ENCODE measurements at places on chromosomes 3 and 15. TPM values are rescaled to one million over a fixed set of nuclear protein-coding genes. Genes with fewer than 3 reads are reported as not detected.

CRYGS gene
- polyA plus RNA-seq: not detected

TICRR gene
- not detected for polyA plus RNA-seq

GABRB3 gene
- polyA plus RNA-seq: not detected

RTP3 gene
- not detected for polyA plus RNA-seq

CSTA gene
- not detected for polyA plus RNA-seq

GRCh38 chr15:79756365-79756764, 140.4 kb downstream of the MTHFS start:
- H3K36me3 ChIP-seq: no peaks in the 10 kb centered on the region
- no peak for DNase-seq
- no peak overlapping the region for H3K4me3 ChIP-seq
- no peaks in the 10 kb centered on the region for H3K27me3 ChIP-seq
- H3K27ac ChIP-seq: no peak overlapping the region

DNA sequence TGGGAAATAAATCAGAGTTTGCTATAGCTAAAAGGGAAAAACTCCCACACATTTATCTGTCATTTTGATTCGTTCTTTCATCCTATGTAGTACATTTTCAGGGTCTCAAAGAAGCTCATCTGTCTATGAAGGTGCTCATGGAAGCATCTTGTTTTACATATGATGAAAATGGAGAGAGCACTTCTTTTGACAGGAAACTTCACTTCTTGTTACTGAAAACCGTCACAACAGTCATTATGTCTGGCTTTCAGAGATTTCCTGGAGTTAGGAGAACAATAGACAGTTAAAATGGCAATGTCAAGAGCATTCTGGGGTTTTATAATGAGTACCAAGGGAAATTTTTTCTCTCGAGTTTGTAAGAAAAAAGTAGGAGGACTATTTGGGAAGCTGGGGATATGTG, 83.3 kb downstream of the TMEM108 start:
- no peak overlapping the region for H3K4me3 ChIP-seq

GRCh38 chr15:39290711-39291435, 290.0 kb upstream of the THBS1 start:
- no peaks in the 10 kb centered on the region for H3K4me1 ChIP-seq
- no peak overlapping the region for H3K4me3 ChIP-seq
- H3K36me3 ChIP-seq: no peaks in the 10 kb centered on the region
- no peak overlapping the region for H3K27ac ChIP-seq
- no peak for DNase-seq

DNA sequence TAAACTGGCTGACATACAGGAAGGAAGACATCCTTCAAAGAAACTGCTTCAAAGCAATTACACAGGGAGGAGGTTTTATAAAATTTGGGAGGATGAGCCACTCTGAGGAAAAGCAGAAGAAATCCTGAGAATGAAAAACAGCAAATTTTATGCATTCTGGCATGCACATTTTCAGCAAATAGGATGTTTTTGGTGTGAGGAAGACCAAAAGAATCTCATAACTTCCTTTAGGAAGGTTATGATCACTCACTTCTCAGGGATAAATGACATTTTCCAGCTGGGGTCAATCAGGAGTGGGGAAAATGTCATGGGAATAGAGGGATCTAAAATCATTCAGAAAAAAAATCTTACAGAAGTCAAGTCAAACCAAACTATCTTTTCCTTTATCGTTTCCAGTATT, 371.7 kb upstream of the CNTN6 start:
- no peaks in the 10 kb centered on the region for H3K36me3 ChIP-seq
- H3K27me3 ChIP-seq: no peaks in the 10 kb centered on the region
- DNase-seq: no peak
- no peak overlapping the region for H3K27ac ChIP-seq

DNA sequence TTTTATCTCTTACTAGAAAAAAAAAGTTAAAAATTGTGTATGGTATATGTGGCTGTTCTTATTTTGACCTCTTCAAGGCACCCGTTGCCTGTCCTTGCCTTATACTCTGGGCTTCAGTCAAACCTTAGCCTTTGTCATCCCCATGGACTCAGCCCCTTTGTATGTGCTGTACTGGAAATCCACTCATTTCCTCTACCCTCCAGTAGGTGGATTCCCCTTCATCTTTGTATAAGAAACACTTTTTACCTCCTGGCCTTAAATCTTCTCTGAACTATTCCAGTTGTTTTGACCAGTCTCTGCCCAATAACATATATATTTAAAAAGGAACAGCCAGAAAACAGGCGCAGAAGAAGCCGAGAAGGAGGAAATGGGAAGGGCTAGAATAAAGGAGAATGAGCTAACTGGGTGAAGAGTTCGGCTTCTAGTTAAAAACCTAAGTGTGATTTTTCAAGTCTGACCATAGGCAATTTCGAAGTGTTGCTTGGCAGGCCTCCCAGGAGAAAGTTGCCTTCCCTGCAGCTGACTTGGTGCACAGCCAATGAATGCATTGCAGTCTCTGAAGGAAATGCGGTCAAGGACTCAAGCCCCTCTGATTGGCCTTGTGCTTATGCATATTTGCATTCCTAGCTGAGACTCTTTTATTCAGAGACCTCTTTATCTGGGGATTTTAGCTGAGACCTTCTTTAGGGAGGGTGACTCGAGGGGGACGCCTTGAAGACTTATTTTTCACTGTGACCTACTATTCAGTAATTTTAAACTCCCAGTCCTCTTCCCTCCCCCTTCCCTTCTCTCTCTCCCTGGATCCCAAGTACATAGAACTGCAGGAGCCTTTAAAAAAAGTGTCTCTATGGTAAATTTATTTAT, 277.4 kb downstream of the ROBO1 start:
- H3K27ac ChIP-seq: no peak overlapping the region
- no peaks in the 10 kb centered on the region for H3K36me3 ChIP-seq
- DNase-seq: no peak

DNA sequence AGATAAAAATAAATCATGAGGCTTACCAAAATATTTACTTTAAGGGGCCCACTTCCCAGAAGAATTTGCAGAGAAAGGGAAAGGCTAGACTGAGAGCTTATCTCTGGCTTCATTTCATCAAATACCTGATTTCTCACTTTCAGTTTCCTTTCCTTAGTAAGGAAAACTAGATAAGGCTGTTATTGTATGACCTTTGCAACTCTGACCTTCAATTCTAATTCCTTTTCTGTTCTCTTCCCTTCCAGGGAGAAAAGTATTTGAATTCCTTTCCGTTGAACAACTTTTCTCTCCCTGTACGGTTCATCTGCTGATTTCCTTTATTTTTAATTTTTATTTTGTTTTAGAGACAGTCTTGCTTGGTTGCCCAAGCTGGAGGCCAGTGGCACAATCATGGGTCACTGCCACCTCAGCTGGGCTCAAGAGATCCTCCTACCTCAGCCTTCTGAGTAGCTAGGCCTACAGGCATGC, 7.1 kb upstream of the PXK start:
- H3K36me3 ChIP-seq: no peaks in the 10 kb centered on the region
- H3K4me3 ChIP-seq: no peak overlapping the region
- H3K27ac ChIP-seq: no peak overlapping the region
- H3K4me1 ChIP-seq: peaks cover 18% of the 10 kb centered on the region
- DNase-seq: no peak

GRCh38 chr3:105493305-105493892, 126.7 kb downstream of the ALCAM start:
- no peak overlapping the region for H3K27ac ChIP-seq
- H3K36me3 ChIP-seq: no peaks in the 10 kb centered on the region
- no peaks in the 10 kb centered on the region for H3K27me3 ChIP-seq
- no peak overlapping the region for H3K4me3 ChIP-seq
- no peak for DNase-seq

- H3K27ac ChIP-seq: no peak overlapping the region
- H3K4me1 ChIP-seq: no peaks in the 10 kb centered on the region
- H3K27me3 ChIP-seq: no peaks in the 10 kb centered on the region
- DNase-seq: no peak
Measured at GRCh38 chr3:13748276-13748879, 131.5 kb downstream of the WNT7A start.

- H3K36me3 ChIP-seq: no peaks in the 10 kb centered on the region
- no peak overlapping the region for H3K4me3 ChIP-seq
- no peaks in the 10 kb centered on the region for H3K4me1 ChIP-seq
- no peak for DNase-seq
- H3K27me3 ChIP-seq: no peaks in the 10 kb centered on the region
- no peak overlapping the region for H3K27ac ChIP-seq
Measured at GRCh38 chr3:37715358-37715757, 146.3 kb upstream of the CTDSPL start.

All from CD4-positive, alpha-beta memory T cell (primary cell).